Stimulated activated CD4-positive, alpha-beta T cell treated with anti-CD3 and anti-CD28 coated beads, Interleukin-1b, Interleukin-23, amount 100 ng/mL, for 1 hour (primary cell): ENCODE measurements at places on chromosomes 4 and X.

DNA sequence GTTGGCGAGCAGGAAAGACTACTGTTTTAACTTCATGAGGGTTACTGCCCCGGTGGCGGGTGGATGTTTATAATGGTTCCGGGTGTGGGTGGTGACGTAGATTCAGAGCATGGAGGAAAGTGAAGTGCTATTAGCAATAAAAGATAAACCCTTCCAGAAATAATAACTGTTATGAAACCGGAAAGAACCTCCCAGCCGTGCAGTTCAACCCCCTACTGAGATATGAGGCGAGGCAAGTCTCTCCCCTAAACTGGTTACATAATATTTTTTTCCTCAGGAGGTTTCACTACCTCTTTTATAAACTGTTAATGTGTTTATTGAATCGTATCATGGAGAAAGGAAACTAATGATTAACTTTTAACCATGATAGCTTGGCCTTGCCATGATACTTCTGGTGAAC is 33.9 kb upstream of the STIM2 start:
- DNase-seq, result no peak

- no peak for DNase-seq
Measured at GRCh38 chrX:10156199-10157031, at the start of gene CLCN4. CLCN4 (plus strand) TSS chrX:10156975; CDS start chrX:10185033, 28,058 bp downstream.

- DNase-seq, result no peak
Measured at GRCh38 chrX:47184486-47184885, 9.1 kb upstream of the UBA1 start.

- DNase-seq, result no peak
Measured at GRCh38 chr4:113170805-113171468, 121.5 kb downstream of the ANK2 start.

GRCh38 chr4:74174941-74175340 is 17.0 kb downstream of the MTHFD2L start:
- no peak for DNase-seq

DNA sequence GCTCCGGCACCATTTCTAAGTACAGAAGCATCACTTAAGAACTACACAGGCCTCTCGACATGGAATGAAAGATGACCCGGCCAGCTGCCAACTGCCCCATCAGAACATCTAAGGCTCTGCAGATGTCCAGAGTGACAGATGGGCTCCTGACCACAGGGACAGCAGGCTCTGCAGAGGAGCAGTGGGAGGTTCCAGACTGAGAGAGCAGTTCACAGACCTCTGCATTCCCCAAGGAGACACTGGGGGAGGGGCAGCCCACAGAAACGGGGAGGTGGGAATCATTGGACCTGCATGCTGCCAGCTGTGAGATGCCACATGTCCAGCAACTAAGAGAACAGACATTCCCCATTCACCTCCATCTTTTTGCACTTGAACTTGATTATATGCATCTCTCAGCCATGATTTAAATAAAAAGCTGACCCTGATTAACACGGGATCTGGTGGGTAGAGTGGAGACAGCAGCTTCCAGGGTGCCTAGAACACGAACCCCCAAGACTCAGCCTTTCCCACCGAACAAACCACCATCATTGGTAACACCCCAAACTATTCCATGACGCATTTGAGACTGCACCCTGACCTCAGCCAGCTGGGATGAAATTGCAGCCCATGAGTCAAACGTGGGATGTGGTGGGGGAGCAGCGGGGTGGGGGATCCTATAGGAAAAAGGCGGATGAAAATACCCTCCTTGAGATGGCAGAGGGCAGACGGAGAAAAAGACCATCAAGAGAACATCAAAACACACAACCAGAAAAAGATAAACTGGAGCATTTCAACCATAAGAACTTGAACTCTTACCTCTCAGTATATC is 47.2 kb downstream of the AFAP1 start:
- no peak for DNase-seq
